ENCODE measurements at places on chromosomes 1 and 21.

GRCh38 chr1:238451781-238452310 lies 561.1 kb upstream of the ZP4 start:
- DNase-seq: no peak

DNA sequence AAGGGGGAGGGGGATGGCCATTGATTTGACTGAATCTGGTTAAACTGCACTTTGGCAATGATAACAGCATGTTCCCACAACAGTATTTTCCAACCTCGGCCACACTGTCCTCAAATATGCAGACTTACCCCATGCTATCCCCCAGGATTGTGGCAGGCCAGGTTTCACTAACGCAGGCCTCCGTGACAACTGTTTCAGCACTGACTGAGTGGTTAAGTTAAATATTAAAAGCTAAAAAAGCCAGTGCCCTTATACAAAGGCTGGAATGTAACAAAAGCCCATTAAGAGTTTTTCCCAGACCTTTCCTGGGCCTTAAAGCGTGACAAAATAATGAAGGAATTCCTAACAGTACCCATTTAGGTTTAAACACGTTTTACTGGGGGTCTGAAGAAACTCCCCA lies 202.9 kb downstream of the USP25 start:
- DNase-seq: no peak

DNA sequence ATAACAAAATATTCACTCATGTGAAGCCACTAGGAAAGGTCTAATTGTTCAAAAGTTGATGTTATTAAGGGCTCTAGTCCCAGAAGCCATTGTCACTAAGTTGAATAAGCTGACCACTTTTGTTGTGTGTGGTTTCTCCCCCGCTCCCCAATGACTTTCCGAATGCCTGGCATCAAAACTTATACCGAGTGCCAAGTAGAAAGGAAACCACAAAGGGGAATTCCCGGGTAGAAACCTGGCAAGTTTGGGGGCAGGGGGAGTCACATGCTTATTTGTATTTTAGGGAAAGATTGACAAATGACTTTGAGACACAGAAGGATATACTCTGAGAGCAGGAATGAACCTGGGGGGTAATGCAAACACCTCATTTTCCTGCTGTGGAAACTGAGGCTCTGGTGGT lies 154.1 kb downstream of the TGFBR3 start:
- no peak for DNase-seq

GRCh38 chr1:117544509-117545109 lies 61.2 kb upstream of the TENT5C start:
- DNase-seq: no peak

- DNase-seq: no peak
Measured at GRCh38 chr1:44464361-44464760, 59.3 kb downstream of the RNF220 start.

DNA sequence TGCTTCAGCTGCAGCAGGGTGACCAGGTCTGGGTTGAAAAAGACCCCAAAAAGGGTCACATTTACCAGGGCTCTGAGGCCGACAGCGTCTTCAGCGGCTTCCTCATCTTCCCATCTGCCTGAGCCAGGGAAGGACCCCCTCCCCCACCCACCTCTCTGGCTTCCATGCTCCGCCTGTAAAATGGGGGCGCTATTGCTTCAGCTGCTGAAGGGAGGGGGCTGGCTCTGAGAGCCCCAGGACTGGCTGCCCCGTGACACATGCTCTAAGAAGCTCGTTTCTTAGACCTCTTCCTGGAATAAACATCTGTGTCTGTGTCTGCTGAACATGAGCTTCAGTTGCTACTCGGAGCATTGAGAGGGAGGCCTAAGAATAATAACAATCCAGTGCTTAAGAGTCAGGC lies 2.9 kb downstream of the C1QA start:
- DNase-seq: no peak

- DNase-seq: no peak
Measured at GRCh38 chr1:160046494-160047110, 14.8 kb upstream of the PIGM start.

- no peak for DNase-seq
Measured at GRCh38 chr1:192227330-192227729, 69.1 kb downstream of the RGS18 start.

DNA sequence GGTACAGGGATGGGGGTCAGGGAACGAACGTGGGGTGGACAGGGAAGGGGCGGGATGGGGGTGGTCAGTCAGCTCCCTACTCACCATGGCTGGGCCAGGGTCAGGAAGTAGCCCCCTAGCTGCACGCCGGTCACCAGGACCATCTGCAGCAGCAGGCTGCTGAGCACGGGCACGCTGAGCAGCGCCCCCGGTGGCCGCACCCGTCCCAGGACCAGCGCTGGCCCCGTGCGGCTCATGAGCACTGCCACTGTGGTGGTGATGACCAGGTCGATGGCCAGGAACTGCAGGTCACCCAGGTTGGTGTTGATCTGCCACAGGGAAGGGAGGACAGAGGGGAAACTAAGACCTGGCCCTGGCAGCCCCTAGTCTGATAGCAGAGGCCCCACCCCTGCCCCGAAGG lies 6.5 kb upstream of the MFAP2 start:
- DNase-seq: no peak

DNA sequence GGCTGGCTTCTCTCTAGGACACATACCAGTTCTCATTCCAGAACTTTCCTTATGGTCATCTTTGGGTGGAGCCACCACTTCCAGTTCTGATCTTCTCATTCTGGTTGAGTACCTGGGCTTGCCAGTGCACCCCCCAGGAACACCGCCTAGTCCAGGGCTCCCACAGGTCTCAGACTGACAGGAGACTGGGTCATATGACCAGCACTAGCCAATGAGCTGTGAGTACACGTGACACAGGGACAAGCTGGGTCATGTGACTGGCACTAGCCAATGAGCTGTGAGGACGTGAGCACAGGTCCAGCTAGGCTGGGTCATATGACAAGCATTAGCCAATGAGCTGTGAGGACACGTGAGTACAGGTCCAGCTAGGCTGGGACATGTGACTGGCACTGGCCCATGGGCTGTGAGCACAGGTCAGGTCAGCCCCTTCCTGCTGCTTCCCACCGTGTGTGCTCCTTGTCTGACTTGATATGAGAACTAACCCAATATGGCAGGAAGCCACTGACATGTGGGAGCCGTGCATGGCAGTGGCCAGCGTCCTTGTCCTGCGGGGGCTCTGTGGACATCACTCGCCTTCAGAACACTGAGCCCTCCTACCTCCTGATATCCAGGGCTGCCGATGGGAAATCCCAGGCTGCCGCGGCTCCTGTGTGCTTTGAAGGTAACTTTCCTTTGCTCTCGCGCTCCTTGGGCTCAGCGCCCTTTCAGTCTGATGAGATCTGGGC lies 22.7 kb downstream of the KRTAP10-1 start:
- DNase-seq: peak; percentile 96

- DNase-seq: no peak
Measured at GRCh38 chr21:42395302-42395701, 550 bp downstream of the TMPRSS3 start.

DNA sequence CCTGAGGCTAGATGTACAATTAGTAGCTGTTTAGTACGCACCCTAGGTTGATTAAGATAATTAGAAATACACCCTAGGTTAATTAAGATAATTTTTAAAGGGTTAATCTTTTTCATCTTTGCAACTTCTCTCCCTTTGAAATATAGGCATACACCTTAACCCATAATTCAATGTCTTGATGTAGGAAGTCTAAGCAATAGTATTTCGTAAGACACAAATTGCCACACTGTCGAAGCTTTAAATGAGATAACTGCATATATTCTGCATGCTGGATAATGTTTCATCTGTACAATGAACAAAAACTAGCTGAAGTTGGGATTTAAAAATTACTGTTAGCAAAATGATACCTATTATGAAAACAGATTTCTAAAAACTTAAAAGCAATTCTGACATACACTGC lies 122.9 kb downstream of the EVI5 start:
- DNase-seq: no peak

DNA sequence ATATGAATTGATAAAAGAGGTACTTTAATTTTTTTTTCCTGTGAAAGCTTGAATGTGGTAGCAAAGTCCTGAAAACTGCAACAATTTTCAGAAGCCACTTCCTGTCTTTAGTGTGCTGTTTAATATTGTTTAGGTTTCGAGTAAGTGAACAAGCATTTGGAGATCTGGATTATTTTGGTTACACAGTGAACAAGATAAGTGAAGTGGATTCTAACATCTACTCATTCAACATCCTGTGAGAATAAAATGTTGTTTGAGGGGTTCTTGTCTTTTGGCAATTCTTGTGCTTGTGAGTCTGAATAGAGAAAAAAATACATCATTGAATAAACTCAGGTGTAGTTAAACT lies 35.2 kb upstream of the PLA2G4A start:
- no peak for DNase-seq

GRCh38 chr1:27863538-27863915 lies 8.8 kb upstream of the THEMIS2 start:
- DNase-seq: no peak

GRCh38 chr1:107964336-107965109 lies 457 bp downstream of the VAV3 start:
- no peak for DNase-seq

GRCh38 chr1:84772428-84772943 lies 82.2 kb upstream of the SSX2IP start:
- peak; percentile 59 for DNase-seq

DNA sequence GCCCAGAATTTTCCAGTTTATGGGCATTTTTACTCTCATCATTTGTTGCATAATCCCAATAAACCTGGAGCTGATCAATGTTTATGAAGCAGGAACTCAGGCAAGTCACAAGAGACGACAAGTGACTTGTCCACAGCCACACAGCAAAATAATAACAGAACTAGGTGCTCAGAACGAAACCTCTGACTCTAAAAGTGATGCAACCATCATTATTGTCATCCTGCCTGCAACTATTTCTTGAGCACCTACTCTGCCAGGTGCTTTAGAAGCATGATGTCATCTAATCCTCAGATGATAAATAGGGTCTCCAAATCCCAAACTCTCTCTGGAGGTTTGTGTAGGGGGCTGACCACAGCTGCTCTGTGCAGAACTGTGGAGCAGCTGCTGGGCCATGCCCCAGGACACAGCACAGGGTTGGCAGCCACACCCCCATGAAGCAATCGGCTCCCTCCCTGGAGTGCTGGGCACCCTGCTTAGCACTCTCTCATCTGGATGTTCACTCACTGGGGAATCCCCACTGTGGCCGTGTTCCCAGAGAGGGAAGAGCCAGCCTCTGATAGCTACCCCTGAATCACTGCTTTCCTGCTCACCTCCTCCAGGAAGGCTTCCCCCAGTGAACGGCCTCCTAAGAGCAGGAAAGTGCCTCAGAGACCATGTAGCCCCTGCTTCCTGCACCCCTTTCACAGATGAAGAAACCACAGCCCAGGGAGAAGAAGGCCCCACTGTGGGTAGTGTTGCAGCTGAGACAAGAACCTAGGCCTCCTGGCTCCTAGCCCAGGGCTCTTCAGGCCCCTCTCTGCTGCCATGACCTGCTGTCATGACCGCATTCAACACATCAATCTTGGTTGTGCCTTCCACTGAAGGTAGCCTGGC lies 2.1 kb downstream of the TTC22 start:
- DNase-seq: no peak

DNA sequence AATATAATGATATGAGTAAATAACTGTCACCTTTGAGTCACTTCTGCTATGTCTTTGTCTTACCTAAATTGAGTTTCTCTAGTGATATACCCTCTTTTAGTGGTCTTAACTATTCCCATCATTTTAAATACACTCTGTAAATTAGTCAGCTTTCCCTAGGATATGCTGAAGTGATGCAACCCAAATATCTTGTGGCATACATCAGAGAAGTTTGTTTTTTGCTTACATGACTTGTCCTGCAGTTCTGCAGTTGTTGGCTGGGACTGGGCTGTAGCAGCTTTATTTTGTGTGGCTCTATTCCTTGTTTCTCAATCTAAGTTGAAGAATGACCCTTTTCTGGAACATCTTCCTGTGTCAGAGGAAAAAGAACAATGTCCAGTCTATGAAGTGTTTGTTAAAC lies 76.4 kb downstream of the TTC3 start:
- no peak for DNase-seq

DNA sequence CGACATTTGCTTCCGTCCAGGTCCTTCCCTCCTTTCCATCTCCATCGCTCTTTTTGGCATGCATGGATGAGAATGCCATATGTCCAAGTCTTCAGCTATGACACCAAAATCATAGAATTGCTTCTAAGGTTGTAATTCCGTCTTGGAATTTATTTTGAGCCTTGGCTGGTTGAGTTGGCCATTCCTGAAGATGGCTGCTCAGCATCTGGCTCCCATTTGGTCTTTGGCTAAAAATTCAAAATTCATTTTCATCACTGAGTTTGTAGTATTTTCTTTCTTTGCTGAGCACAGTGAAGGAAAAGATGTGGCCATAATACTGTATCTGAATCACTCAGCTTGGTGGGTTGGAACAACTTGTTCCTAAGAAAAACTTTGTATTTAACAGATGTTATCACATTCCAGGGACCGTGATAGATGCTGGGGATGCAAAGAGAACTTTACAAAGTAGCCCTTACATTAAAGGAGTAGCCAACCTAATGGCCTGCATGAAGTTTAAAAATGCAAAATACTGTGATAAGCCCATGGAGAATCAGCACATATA lies 15.6 kb downstream of the JUN start:
- DNase-seq: no peak

All from NCI-H1048 (cell line).